ENCODE measurements at places on chromosomes 7 and 10.
A peak's percentile ranks its signal among the peaks of the same experiment; 100 is the strongest.

GRCh38 chr10:102120991-102121738 lies 997 bp upstream of the LDB1 start:
- peak; percentile 74 for DNase-seq

DNA sequence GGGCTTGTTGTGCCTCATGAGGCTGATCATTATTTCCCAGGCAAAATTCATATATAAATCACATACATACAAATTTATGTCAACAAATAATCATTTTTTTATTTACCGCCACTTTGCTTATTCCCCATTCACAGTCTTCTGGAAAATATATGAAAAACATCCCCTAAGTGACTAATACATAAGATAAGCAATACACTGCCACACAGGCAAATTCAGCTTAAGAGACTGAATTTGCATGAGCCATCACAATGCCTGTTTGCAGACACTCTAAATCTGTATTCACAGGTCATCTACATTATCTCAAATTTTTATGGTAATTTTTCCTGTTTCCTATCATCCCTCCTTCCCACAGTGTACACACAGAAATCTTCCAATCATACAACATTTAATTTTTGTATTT lies 13.2 kb downstream of the OSBPL3 start:
- DNase-seq = no peak

GRCh38 chr10:116802474-116802873 lies 46.8 kb upstream of the ENO4 start:
- DNase-seq = no peak

GRCh38 chr10:47401874-47402640 lies 18.0 kb upstream of the ZNF488 start:
- DNase-seq = no peak

DNA sequence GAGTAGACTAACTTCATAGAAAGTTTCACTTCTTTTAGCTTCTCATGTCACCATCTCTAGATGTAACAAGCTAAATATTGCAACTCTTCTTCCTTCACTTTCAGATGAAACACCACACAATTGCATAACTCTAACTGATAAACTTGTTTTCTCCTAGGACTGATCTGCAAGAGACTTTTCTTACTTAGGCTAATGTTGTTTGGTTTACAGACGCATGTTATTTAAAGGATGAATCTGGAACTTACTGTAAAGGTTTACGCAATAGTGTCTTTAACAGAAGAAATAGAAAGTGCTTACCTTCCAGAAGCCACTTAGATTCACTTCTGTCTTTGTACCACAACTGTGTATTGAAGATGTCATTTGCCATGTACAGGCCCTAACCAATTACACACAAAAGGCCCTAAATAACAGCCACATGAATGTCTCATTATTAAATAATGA lies 22.1 kb upstream of the ZC3HAV1 start:
- DNase-seq = no peak

- DNase-seq = no peak
These were observed 255.0 kb upstream of the DKK1 start for GRCh38 chr10:52059089-52059488.

GRCh38 chr10:95297402-95297801 lies 6.6 kb upstream of the PDLIM1 start:
- no peak for DNase-seq

GRCh38 chr10:6704896-6705295 lies 124.8 kb upstream of the PRKCQ start:
- no peak for DNase-seq

DNA sequence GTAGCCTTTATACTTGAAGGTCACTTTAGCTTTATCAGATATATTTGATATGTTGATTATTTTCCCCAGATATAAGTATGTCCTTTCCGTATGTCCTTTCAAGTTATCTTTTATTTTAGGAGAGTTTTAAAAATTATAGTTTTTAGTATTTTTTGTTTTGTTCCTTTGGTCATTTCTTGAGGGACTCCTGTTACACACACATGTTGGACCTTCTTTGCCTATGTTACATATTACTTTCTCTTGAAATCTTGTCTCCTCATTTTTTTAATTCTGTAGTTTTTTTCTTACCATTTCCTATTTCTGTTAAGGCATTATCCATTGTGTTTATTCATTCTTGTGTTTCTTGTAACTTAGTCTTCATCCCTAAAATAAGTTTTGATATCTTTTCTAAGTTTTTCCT lies 23.9 kb downstream of the GLCCI1 start:
- DNase-seq = no peak

DNA sequence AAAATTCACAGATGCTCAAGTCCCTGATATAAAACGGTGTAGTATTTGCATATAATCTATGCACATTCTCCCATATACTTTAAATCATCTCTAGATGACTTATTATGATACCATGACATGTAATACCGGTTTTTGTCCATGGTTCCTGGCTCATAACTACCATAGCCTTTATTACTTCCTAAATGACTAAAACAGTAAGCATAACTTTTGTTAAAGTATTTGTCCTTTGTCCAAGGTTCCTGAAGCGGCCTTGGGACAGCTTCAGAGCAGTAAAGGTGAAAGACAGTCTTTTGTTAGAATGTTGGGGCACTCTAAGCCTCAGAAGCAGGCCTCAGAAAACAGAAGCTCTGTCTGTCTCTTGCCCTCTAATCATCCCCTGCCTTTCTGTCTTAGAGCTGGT lies 4.0 kb downstream of the CRCP start:
- no peak for DNase-seq

DNA sequence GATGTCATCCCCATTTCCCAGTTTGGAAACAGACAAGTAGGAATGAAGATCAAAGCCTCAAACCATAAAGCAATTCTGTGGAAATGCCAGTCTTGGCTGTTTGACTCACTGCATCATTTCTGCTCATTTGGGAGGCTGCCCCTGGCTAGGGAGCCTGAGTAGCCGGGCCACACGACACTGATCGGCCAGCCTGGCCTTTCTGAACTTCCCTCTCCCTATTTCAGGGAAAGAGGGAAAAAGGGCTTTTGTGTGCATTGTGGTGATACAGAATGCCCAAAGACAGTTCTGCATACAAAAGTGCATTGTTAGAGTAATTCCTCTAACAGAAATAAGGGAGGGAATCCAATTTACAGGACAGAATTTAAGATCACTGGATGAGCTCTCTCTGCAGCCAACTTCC lies 41.7 kb upstream of the OPALIN start:
- no peak for DNase-seq

GRCh38 chr10:24350070-24350921 lies 141.4 kb downstream of the KIAA1217 start:
- DNase-seq = no peak

DNA sequence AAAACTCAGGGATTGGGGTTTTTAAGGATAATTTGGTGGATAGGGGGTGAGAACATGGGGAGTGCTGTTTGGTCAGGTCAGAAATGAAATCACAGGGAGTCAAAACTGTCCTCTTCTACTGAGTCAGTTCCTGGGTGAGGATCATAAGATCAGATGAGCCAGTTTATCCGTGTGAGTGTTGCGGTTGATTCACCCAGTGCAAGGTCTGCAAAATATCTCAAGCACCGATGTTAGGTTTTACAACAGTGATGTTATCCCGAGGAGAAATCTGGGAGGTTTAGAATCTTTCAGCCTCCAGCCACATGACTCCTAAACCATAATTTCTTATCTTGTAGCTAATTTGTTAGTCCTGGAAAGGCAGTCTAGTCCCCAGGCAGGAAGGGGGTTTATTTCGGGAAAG lies 31.7 kb upstream of the AGR2 start:
- DNase-seq = no peak

DNA sequence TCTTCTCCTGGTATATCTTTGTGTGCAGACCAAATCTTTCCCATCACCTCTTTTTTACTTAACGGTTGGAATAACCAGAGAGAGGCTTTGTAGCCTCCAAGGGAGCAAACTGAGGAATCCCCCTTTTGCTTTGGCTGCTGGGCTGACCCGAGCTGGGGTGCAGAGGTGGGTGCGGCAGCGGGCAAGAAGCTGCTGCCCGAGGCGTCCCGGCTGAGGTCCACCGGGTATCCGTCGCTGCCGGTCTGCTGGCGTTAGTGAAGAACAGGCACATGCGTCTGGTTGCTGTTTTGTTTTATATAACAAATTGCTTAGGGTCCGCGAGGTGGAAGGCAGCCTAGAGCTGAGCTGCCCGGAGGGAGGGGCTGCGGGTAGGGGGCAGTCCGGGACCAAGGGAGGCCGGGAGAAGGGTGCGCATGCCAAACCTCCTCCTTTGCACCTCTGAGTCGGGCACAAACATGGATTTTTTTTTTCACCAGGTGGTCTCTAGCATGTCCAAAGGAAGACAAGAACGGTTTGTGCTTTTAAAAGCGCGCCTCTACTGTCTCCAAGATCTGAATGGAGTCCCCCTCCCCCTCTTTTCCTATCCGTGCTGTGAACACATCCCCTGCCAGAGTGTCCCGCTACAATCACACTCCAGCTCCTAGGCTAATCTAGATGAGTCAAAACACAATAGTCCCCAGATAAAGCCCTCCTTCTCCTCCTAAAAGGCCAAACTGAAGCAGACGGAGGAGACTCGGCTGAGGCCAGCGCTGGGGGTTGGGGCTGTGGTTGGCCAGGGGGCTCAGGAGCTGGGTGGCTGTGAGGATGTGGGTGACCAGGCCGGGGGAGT lies 6.8 kb upstream of the GATA3 start:
- no peak for DNase-seq

DNA sequence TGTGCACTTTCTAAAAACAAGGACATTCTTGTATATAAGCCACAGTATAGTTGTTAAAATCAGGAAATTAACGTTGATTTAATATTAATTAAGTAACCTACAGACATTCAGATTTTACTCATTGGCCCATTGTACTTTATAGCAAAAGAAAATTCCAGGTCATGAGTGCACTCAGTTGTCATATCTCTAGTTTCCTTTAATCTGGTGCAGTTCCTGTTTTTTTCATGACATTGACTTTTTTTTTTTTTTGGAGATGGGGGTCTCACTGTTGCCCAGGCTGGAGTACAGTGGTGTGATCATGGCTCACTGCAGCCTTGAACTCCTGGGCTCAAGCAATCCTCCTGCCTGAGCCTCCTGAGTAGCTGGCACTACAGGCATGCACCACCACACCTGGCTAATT lies 24.1 kb downstream of the R3HCC1L start:
- DNase-seq = no peak

GRCh38 chr7:36137258-36137657 lies 15.8 kb upstream of the EEPD1 start:
- DNase-seq = no peak

DNA sequence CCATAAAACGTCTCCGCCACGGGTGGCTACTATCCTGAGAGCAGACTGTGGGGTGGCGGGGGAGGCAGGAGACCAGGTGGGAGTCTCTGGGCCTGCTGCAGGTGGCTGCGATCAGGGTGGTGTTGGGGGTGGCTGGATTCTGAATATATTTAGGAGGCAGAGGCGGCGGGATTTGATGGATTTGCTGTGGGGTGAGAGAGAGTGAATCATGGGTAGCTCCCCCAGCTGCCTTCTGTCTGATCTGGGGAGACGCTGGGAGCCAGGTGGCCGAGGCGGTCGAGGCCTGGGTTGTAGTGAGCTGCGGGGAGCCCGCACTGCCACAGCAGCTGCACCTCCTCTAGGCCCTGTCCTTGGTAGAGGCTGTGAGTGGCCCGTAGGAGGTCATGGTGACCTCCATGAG lies 48.2 kb upstream of the PFKFB3 start:
- no peak for DNase-seq

DNA sequence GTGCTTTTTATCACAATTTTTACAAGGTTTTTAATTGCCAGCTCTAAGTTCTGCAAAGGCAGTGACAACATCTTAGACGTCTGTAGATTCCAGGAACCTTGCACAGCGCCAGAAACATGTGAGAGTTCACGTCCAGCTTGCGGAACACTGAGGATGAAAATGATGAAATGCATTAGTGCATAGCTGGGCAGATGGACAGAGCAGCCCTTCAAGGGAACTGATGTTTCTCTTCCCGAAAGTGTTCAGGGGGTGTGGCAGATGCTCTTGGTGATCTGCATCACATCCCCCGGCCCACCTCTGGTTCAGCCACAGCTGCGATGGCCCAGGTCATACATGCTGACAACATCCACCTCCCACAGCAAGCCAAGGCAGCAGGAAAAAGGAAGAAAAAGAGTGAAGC lies 40.9 kb downstream of the ITIH5 start:
- no peak for DNase-seq

DNA sequence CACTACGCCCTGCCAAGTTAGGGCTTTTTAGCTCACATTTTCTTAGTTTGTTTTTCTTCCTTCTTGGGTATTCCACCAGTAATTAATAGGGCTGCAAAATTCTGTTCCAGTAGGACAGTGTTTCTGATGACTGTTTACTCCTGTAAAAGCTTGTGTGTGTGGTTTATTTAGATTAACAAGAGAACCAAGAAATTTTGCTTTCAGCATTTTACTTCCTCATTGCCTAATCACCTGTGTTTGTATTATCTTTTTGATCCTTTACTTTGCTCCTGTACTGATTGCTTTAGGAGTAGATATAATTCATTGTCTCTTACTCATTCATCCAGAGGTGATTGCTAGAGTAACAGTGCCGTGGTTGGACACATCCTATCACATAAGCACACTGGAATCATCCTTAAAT lies 27.7 kb downstream of the TDRD1 start:
- no peak for DNase-seq

DNA sequence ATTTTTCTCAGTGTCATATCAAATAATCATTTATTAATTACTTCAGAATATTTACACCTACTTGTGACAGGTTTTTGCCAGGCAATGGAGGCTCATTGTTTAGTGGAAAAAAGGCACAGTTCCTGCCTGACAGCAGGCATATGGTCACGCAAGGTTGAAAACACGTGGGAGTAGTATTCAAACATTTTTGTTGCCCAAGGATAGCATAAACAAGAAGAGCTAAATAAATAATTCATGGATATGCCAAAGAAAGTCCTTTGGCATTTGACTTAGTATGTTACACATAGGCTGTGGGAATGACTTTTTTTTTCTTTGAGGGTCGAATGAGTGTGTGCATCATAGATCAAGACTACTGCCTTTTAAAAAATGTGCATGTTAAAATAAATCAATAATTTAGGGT lies 120.5 kb upstream of the SEMA3E start:
- DNase-seq = no peak

- DNase-seq = no peak
These were observed 65.5 kb upstream of the SH2B2 start for GRCh38 chr7:102220960-102221800.

DNA sequence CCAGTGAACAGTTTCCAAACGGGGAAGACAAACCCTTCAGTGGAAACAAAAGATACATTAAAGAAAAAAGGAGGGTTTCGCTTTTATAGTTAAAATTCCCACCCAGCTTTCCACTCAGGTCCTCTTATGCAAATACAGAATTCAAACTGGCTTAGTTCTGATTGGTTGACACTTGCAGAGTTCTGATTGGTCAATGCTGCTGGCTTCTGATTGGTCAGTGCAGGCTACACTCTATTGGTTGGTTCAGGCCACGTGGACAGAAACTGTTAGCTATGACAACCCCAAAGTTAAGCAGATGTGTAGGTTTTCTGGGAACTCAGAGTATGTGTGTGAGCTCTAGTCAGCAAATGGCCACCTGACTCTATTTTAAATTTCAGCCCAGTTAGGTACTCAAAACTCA lies 80.0 kb downstream of the FBXL13 start:
- DNase-seq = no peak
